ENCODE measurements at places on chromosomes 5 and 9.

GRCh38 chr9:92638621-92639101 lies 31.3 kb downstream of the IPPK start:
- no peak overlapping the region for H3K27ac ChIP-seq
- no peak overlapping the region for H3K4me3 ChIP-seq
- DNase-seq = no peak
- H3K4me1 ChIP-seq = no peaks in the 10 kb centered on the region
- H3K36me3 ChIP-seq = peaks cover 22% of the 10 kb centered on the region

- H3K27ac ChIP-seq = no peak overlapping the region
- H3K27me3 ChIP-seq = no peaks in the 10 kb centered on the region
- no peak for DNase-seq
Observed at GRCh38 chr5:53884844-53885243, 324.4 kb downstream of the NDUFS4 start.

GRCh38 chr5:17316970-17317459 lies 99.6 kb downstream of the BASP1 start:
- H3K4me1 ChIP-seq = peaks cover 39% of the 10 kb centered on the region
- DNase-seq = peak; percentile 14
- peak overlapping the region; percentile 55 for H3K4me3 ChIP-seq
- H3K27me3 ChIP-seq = no peaks in the 10 kb centered on the region
- H3K36me3 ChIP-seq = peaks cover 2% of the 10 kb centered on the region

DNA sequence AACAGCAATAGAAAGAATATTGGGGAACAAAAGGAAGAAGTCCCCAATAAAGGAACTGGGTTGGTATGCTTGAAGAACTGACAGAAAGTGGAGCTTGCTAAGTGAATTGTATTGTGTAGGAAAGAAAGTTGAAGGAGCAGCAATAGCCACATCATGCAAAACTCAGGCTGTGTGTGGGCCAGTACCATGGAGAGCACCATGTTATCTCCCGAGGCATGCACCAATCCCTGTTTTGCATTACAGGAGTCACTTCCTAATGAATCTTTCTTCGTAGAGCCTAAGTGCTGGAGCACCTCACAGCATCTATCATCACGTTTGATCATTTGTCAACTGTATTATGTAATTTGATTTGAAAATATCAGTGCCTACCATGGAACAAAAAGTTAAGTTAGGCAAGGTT lies 137.7 kb upstream of the NMUR2 start:
- peaks cover 17% of the 10 kb centered on the region for H3K27me3 ChIP-seq
- H3K4me3 ChIP-seq = no peak overlapping the region
- no peaks in the 10 kb centered on the region for H3K4me1 ChIP-seq

GRCh38 chr5:142472306-142472951 lies 147.6 kb upstream of the SPRY4 start:
- no peaks in the 10 kb centered on the region for H3K36me3 ChIP-seq
- H3K27me3 ChIP-seq = peaks cover 3% of the 10 kb centered on the region
- H3K4me3 ChIP-seq = no peak overlapping the region
- DNase-seq = no peak

DNA sequence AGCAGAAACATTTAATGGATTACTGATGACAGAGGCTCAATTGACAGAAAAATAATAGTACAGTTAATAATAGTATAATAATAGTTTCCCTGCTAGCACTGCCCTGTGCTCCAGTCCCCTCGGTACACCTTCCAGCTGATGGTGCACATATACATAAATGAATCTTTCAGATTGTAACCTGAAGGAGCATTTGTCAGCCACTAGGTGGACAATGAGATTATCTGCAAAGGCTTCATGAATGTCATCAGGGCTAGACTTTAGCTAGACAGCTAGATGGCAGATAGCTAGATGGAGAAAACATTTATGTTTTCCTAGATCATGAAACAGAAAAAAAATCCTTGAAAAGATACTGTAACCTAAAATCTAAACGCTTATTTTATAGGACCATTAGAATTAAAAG lies 304.4 kb upstream of the SMC2 start:
- H3K4me1 ChIP-seq = no peaks in the 10 kb centered on the region
- H3K36me3 ChIP-seq = no peaks in the 10 kb centered on the region
- no peaks in the 10 kb centered on the region for H3K27me3 ChIP-seq
- H3K4me3 ChIP-seq = no peak overlapping the region

DNA sequence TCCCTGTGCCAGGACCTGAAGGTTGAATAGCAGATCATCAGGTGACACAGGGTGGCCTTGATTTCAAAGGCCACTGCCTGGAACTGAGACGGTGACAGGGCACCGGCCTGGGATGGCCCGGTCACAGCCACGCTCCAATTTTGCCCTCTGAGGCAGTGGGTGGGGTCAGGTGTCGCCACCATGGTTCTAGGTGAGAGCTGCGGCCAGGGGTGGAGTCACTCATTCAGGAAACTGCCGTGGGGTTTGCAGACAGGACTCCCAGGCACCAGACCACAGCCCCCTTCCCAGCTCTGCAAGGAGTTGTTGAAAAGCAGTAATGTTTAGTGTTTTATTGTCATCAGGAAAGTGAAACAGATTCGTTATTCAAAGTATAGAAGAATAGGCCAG lies 17.3 kb upstream of the RNU6ATAC start:
- peaks cover 42% of the 10 kb centered on the region for H3K27me3 ChIP-seq
- peaks cover 3% of the 10 kb centered on the region for H3K36me3 ChIP-seq
- no peak overlapping the region for H3K27ac ChIP-seq
- no peak overlapping the region for H3K4me3 ChIP-seq
- H3K4me1 ChIP-seq = peaks cover 27% of the 10 kb centered on the region

DNA sequence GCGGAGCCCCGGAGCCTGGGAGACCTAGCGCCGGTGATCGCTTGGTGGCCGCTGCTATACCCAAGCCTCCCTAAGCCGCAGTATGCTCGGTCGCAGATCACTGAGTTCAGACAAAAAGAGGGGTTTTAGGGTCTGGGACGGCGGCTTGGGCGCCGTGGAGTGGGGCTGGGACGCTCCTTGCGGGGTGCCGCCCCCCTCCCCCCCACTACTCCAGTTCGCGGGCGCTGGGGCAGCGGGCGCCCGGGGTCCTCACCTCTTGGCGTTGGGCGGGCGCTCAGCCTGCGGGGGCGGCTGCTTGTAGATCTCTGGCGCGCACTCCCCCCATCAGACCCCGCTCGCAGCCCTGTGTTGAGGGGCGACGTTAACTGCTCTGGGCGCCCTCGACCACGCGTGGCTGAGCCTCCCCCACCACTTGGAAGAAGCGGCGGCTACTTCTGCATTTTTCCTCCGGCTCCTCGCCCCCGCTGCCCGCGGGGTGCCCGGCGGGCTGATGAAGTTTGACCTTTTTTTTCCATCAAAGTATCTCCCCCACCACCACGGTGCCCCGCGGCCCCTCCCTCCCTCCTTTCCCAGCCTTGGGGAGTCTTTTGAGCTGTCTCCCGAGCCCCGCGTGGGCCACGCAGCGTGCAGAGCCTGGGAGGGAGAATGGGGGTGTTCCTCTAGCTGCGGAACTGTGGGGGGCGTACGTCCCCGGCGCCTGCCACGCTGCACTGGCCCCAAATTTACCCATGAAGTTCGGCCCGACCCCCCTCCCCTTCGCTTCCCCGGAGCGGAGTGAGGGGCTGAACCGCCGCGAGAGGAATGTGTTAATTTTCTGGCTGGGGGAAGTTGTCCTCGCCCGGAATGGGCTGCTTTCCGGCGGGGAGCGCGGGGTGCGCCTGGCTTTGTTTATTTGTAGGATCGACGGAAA lies 1.2 kb downstream of the CXXC5 start:
- peaks cover 52% of the 10 kb centered on the region for H3K4me1 ChIP-seq
- H3K4me3 ChIP-seq = peak overlapping the region; percentile 99
- peaks cover 5% of the 10 kb centered on the region for H3K36me3 ChIP-seq

GRCh38 chr9:93580654-93581380 lies 4.4 kb downstream of the PHF2 start:
- peaks cover 24% of the 10 kb centered on the region for H3K4me1 ChIP-seq
- H3K27me3 ChIP-seq = no peaks in the 10 kb centered on the region
- no peak overlapping the region for H3K4me3 ChIP-seq
- peak overlapping the region; percentile 64 for H3K27ac ChIP-seq
- peaks cover 8% of the 10 kb centered on the region for H3K36me3 ChIP-seq

DNA sequence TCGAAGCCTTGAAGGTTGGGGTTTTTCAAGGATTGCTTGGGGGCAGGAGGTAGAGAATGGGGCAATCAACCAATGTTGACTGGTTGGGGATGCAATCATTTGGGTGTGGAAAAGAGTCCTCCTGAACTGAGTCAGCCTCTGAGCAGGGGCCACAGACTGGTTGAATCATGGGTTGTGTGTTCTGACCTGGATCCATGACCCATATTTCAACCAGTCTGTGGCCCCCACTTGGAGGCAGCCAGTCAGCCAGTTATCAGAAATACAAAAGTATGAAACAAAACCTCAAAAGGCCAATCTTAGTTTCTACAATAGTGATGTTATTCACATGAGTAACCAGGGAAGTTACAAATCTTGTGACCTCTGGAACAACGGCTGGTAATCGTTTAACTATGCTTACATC lies 81.4 kb upstream of the RANBP6 start:
- H3K27ac ChIP-seq = no peak overlapping the region
- H3K4me3 ChIP-seq = no peak overlapping the region
- DNase-seq = no peak
- H3K4me1 ChIP-seq = no peaks in the 10 kb centered on the region
- H3K27me3 ChIP-seq = peaks cover 19% of the 10 kb centered on the region

DNA sequence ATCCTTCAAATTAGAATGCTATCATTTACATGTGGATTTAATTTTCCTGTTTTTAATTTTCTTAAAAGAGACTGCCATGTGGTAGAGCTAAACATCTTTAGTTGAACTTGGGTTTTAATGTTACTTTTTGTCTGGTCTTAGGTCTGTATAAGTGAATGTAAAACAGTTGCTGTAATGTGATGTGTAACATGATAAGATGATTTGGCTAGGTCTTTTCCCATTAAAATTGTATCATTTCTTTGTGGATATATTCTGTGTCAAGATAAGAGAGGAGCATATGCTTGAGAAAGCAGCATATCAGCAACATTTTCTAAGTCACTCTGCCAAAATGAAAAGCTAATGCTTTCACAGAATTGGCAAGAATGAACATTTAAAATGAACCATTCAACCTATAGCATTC lies 18.5 kb downstream of the TMEM167A start:
- no peak for DNase-seq
- H3K4me1 ChIP-seq = peaks cover 10% of the 10 kb centered on the region
- peak overlapping the region; percentile 40 for H3K27ac ChIP-seq
- no peak overlapping the region for H3K4me3 ChIP-seq
- no peaks in the 10 kb centered on the region for H3K27me3 ChIP-seq
- peaks cover 35% of the 10 kb centered on the region for H3K36me3 ChIP-seq

All from memory B cell (primary cell).